ENCODE measurements at places on chromosomes 2 and 18.

DNA sequence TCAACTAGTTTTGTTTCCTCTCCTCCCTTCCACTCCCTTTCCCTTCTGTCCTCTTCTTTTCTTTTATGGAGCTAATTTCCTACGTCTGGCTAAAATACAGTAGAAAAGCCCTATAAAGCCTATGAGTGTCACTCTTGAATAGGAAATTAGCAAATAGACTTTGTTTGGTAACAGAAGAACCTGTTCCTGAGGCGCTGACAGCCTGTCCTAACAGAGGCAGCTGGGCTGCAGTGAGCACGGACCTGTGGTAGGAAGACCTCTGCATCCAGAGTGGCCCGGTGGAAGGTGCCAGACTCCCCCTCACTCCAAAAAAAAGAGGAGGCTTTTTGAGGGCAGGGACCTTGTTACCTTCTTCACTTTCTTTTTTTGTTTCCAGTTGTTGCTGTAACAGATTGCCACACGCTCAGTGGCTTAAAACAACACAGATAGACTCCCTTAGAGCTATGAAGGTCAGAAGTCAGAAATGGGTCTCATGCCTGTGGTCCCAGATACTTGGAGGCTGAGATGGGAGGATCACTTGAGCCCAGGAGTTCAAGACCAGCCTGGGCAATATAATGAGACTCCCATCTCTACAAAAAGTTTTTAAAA lies 81.2 kb upstream of the TXNDC2 start:
- H3K27me3 ChIP-seq = peaks cover 2% of the 10 kb centered on the region
- no peak overlapping the region for H3K27ac ChIP-seq
- no peak overlapping the region for H3K4me3 ChIP-seq
- no peaks in the 10 kb centered on the region for H3K36me3 ChIP-seq
- no peaks in the 10 kb centered on the region for H3K4me1 ChIP-seq

DNA sequence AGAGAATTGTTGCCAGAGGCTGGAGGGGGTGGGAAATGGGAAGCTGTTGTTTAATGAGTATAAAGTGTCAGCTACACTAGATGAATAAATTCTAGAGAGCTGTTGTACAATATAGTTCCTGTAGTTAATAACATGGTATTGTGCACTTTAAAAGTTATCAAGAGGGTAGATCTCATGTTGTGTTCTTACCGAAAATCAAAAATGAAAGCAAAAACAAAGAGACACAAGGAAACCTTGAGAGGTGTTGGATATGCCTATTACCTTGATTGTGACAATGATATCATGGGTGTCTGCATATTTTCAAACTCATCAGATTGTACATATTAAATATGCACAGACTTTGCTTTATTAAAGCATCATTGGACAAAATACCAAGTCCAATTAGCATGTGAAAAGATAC lies 43.2 kb downstream of the SCG2 start:
- DNase-seq = no peak
- H3K36me3 ChIP-seq = no peaks in the 10 kb centered on the region
- H3K4me1 ChIP-seq = no peaks in the 10 kb centered on the region
- no peak overlapping the region for H3K27ac ChIP-seq
- H3K27me3 ChIP-seq = no peaks in the 10 kb centered on the region
- H3K4me3 ChIP-seq = no peak overlapping the region

DNA sequence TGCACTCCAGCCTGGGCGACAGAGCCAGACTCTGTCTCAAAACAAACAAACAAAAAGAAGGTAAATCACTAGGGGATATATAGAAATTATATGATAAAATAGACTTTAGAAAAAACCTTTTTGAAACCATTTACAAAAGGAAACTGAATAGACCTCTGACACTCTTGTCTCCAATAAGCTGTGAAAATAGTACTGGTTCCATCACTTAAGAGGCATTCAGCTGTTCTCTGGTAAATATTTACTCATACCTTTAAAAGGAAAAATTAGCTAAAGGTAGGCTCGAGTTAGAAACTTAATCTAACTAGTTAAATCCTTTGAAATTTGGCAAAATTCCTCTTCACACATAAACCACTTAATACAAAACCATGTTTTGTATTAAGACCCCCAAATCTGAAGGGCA lies 21.4 kb downstream of the RAB27B start:
- H3K4me1 ChIP-seq = peaks cover 65% of the 10 kb centered on the region
- H3K36me3 ChIP-seq = peaks cover 3% of the 10 kb centered on the region
- H3K4me3 ChIP-seq = no peak overlapping the region
- H3K27me3 ChIP-seq = no peaks in the 10 kb centered on the region
- DNase-seq = no peak

DNA sequence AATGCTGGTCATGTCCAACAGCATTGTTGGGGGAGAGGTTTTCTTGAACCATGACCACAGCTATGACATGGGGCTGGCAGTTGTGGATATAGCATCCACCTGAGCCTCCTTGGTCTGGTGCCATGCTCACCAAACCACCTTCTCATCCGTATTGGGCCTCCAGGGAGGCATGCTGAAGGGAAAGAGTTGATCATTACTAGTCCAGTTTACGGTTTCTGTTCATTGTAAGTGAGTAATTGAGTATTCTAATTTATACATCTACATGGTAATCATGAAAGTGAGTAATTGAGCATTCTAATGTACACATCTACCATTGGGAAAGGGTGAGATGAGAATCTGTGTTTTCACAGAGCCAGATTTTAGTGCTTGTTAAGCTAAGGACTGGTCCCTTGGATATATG lies 6.8 kb downstream of the TMEM87B start:
- H3K4me3 ChIP-seq = no peak overlapping the region
- H3K4me1 ChIP-seq = peaks cover 54% of the 10 kb centered on the region
- no peak for DNase-seq

- DNase-seq = no peak
- peaks cover 11% of the 10 kb centered on the region for H3K36me3 ChIP-seq
- H3K27ac ChIP-seq = no peak overlapping the region
- no peaks in the 10 kb centered on the region for H3K27me3 ChIP-seq
- no peak overlapping the region for H3K4me3 ChIP-seq
- peaks cover 4% of the 10 kb centered on the region for H3K4me1 ChIP-seq
These were observed 7.7 kb downstream of the ZSCAN30 start for GRCh38 chr18:35282353-35282752.

DNA sequence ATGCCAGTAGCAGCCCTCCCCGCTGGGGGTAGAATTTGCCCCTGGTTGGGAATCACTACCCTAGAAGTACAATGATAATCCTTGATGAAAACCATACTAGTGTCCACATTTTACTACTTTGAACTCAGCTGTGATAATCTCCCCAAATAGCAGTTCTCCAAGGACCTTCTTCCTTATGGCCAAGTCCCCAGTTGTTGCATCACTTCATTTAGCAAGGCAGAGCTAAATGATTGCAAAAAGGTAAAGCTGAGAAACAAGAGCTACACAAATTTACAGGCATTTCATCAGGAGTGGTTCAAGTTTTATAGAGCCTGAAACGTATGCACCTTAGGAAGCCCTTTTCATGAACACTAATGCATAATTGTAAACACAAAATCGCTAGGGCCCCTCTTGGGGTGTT lies 44.9 kb upstream of the REL start:
- no peaks in the 10 kb centered on the region for H3K36me3 ChIP-seq
- H3K4me1 ChIP-seq = peaks cover 9% of the 10 kb centered on the region
- no peak overlapping the region for H3K27ac ChIP-seq
- no peak overlapping the region for H3K4me3 ChIP-seq
- H3K27me3 ChIP-seq = peaks cover 3% of the 10 kb centered on the region

- DNase-seq = peak; percentile 96
- H3K36me3 ChIP-seq = peaks cover 20% of the 10 kb centered on the region
- no peak overlapping the region for H3K4me3 ChIP-seq
- H3K4me1 ChIP-seq = no peaks in the 10 kb centered on the region
- no peaks in the 10 kb centered on the region for H3K27me3 ChIP-seq
- no peak overlapping the region for H3K27ac ChIP-seq
These were observed 12.1 kb downstream of the CD226 start for GRCh38 chr18:69935319-69936190.

DNA sequence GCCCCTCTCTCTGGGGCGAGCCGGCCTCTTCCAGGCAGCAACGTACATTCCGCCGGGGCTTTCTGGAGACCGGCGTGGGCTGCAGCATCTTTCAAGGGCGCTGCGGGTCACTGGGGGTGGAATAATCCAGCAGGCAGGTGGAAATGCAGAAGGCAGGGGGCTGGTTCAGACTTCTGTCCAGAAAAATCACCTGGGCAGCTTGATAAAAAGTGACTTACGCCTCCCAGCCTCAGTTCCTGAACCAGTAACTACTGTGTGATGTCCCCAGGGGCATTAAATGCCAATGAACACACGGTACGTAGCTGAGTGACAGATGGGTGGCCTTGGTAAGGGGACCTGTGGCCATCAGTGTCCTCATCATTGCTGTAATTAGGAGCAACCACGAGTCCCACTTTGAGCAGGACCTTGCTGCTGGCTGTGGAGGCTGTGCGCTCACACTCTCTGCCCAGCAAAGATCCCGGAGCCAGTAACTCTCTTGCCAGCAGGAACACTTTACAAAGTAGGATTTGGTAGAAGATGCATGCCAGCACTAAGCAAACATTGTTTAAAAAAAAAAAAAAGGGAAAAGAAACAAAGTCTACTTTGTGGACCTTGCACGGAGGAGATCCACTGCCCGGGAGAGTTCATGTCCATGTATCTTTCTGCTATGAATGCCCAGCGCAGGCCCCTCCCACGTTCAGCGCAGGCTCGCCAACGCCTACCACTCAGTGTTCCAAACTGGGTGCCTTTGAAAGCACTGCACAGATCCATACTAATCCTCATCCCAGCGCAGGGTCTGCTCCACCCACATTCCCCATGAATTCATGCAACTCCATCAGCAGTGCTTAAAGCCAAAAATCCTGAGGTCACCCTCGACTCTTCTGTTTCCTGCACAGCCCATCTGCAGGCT lies 177.3 kb downstream of the HDAC4 start:
- H3K27ac ChIP-seq = peak overlapping the region; percentile 72
- H3K36me3 ChIP-seq = no peaks in the 10 kb centered on the region
- H3K4me1 ChIP-seq = peaks cover 68% of the 10 kb centered on the region
- DNase-seq = no peak
- H3K4me3 ChIP-seq = no peak overlapping the region
- no peaks in the 10 kb centered on the region for H3K27me3 ChIP-seq

DNA sequence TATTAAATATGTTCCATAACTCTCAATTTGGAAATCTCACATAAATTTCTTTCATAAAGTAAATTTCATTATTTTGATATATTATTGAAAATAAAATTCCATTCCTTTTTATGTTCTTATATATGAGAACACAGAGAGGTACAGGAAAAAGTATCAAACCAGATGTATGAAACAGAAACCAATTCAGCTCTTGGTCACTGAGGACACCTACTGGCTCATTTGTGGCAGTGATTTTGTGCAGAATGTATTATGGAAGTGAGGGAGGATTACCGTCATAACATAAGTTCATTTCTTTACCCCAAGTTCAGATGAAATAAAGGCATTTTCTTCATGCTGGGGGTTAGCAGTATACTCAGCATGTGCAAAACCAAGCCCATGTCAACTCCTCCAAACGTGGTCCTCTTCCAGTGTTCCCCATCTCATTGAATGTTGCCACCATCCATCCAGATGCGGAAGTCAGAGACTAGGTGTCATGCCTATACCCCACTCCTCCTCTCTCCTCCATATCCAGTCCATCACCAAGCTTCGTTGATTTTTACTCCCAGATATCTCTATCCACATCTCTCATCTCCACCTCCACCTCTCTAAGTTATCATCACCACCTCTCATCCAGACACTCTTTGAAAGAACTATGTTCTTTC lies 41.7 kb upstream of the MALL start:
- H3K4me1 ChIP-seq = no peaks in the 10 kb centered on the region
- no peaks in the 10 kb centered on the region for H3K36me3 ChIP-seq
- no peak overlapping the region for H3K4me3 ChIP-seq
- H3K27me3 ChIP-seq = peaks cover 10% of the 10 kb centered on the region

GRCh38 chr2:166088634-166089033 lies 39.2 kb downstream of the SCN1A start:
- no peaks in the 10 kb centered on the region for H3K36me3 ChIP-seq
- no peak for DNase-seq
- no peak overlapping the region for H3K27ac ChIP-seq
- H3K4me3 ChIP-seq = no peak overlapping the region

DNA sequence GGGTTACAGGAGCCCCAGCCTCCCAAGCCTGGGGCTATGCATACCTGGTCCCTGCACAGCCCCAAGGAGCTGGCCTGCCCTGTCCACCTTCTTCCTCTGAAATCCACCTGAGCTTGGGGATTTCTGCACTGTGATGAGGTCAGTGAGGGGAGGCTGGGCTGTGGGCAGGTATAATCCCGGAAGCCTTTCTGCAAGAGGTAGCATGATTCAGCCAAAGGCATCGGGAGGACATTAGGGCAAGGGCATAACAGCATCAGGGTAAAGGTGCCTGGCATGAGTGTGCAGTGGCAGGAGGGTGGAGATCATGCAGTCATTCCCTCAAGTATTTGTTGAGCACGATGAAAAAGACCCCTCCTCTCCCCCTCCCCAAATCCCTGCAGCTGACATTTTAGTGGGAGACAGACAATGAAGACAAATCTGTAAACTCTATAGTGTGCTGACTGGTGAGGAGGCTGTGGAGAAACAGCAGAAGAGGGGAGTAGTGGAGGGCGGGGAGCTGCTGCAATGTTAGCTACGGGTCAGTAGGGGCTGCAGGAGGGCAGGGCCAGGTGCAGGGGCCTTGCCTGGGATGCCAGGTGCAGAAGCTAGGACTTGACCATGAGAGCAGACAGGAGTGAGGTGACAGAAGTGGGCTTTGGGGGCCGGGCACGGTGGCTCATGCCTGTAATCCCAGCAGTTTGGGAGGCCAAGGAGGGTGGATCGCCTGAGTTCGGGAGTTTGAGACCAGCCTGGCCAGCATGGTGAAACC lies 18.7 kb downstream of the ZFP36L2 start:
- no peak overlapping the region for H3K4me3 ChIP-seq
- H3K36me3 ChIP-seq = no peaks in the 10 kb centered on the region

DNA sequence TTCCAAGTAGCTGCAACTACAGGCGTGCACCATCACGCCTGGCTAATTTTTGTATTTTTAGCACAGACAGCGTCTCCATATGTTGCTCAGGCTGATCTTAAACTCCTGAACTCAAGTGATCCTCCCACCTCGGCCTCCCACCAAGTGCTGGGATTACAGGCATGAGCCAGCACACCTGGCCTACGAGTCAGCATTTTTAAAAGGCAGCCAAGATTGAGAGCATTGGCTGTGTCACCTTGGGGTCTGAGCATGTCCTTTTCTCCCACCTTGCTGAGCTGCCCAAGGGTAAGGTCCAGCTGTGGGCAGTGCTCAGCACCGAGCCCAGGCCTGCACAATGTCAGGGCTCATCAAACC lies 142.8 kb upstream of the LMAN1 start:
- H3K4me3 ChIP-seq = no peak overlapping the region
- DNase-seq = no peak
- no peaks in the 10 kb centered on the region for H3K36me3 ChIP-seq

- H3K36me3 ChIP-seq = no peaks in the 10 kb centered on the region
- H3K27ac ChIP-seq = no peak overlapping the region
- DNase-seq = no peak
These were observed 29.2 kb upstream of the DLX2 start for GRCh38 chr2:172131713-172132555.

- no peak overlapping the region for H3K27ac ChIP-seq
- H3K4me1 ChIP-seq = no peaks in the 10 kb centered on the region
- H3K4me3 ChIP-seq = no peak overlapping the region
- H3K27me3 ChIP-seq = no peaks in the 10 kb centered on the region
These were observed 41.6 kb downstream of the SLC25A12 start for GRCh38 chr2:171852366-171852888.

GRCh38 chr2:237907144-237907543 lies 47.7 kb downstream of the RAMP1 start:
- no peak for DNase-seq
- peaks cover 13% of the 10 kb centered on the region for H3K36me3 ChIP-seq
- peak overlapping the region; percentile 80 for H3K27ac ChIP-seq
- H3K4me1 ChIP-seq = peaks cover 54% of the 10 kb centered on the region
- no peak overlapping the region for H3K4me3 ChIP-seq

GRCh38 chr2:10839813-10840212 lies 27.2 kb upstream of the PDIA6 start:
- H3K4me3 ChIP-seq = no peak overlapping the region
- no peak for DNase-seq
- H3K4me1 ChIP-seq = no peaks in the 10 kb centered on the region
- H3K36me3 ChIP-seq = peaks cover 9% of the 10 kb centered on the region
